ENCODE measurements at places on chromosomes 7 and 10.

DNA sequence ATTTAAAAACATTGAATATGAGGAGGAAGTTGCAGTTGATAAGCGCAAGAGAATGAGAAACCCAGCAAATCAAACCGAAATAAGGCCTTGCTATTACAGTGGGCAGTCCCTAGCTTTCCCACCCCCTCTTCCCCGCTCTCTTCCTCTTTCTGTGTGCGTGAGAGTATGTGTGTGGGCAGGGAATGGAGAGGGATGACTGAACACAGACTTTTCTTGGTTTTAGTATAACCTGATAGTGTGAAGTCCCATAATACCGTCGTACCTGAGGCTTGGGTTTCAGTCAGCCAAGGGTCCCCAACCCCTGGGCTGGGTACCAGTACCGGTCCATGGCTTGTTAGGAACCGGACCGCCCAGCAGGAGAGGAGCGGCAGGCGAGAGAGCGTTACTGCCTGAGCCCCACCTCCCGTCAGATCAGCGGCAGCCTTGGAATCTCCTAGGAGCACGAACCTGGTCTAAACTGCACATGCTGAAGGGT lies 255.3 kb downstream of the CELF2 start:
- no peak for DNase-seq

- DNase-seq = no peak
Measured at GRCh38 chr10:33215635-33216034, 118.8 kb downstream of the NRP1 start.

DNA sequence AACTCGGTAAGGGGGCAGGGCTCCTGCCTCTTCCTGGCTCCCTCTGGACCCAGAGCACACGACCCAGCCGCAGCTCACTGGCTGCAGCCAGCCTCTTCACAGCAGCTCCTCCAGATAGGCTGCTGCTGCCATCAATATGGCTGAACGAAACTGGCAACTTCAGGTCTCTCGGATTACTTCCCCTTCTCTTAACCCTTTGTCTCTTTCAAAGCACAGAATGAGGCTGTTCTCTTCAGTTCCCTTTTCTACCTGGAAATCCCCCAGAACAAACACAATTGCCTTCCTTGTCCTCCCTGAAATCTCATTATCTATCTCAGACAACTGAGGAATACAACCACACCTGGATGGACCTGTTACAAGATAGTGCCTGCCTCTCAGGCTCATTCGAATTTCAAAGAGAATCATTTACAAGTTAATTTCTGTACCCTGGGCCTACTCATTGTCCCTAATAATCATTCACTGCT lies 193.4 kb upstream of the MBL2 start:
- DNase-seq = peak; percentile 62

DNA sequence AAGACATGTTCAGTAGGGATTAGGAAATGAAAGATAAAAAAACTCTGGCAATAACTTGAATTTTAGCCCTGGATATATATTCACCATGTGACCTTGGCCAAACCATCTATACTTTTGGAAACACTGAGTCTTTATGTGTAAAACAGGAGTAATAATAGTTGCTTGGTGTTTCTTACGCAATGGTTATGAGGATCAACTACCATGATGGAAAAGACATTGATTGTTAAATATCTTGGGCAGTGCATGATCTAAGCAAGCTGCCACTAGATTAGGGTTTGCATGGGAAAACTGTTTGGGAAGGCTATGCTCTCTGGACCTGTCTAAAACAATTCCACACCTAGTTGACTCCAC lies 6.5 kb downstream of the OR6B1 start:
- no peak for DNase-seq

DNA sequence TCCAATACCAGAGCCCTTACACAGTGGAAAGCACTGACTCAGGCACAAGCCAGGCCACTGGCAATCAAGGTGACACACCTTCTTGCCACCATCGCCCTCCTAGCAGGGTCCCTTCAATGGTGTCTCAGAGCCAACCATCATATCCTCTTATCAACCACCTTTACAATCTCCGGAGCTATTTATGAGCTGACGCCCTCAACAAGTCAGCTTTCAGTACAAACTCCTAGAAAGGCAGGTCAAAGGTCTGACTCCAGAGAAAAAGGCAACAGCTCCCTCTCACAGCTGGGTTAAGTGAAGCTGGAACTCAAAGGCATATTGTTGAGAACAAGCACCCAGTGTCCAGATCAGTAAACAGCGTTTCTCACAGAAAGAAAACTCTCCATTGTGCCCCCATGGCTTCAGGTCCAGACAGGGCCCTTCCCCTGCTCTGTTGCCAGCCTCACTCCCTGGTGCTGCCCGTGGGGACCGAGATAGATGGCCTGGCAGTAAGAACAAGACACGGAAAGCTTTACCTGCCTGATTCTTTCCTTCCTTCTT lies 2.4 kb downstream of the ZNF3 start:
- DNase-seq = no peak

GRCh38 chr10:44581996-44582395 lies 197.1 kb upstream of the CXCL12 start:
- DNase-seq = no peak

DNA sequence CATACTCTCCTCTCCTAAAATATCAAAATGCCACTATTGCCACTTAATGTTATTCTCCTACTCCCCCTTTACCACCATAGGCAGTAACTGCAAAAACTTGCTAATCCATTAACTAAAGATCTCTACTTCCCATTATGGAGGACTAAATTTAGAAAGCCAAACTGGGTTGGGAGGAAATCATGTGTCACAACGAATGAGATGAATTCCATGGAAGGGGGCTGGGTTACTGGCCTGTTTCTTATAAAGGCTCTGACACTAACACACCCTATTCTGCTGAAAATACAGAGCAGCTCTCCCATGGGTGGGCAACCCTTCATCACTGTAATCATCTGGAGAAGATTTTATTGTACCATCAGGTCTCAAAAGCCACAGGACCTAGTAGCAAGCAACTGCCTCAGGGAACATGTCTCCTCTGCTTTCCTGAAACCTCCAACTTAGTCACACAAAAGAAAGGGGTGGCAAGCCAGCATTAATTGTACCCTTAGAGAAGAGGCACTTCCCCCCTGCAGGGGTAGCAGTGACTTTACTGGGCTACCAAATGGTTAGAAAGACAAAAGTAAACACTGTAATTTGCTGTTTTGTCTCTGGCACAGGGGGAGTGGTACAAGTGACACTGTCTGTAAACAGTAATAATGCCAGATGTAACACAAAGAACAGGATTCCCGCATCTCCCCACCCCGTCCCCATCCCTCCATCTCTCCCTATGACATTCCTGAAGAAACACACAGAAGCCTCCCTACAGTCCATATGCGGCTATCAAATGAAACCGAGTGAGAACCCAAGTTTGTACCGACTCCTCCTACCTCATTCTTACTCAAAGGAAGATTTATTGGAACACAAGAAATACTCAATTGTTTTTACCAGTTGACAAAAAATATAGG lies 81.6 kb downstream of the ARMH3 start:
- DNase-seq = no peak

DNA sequence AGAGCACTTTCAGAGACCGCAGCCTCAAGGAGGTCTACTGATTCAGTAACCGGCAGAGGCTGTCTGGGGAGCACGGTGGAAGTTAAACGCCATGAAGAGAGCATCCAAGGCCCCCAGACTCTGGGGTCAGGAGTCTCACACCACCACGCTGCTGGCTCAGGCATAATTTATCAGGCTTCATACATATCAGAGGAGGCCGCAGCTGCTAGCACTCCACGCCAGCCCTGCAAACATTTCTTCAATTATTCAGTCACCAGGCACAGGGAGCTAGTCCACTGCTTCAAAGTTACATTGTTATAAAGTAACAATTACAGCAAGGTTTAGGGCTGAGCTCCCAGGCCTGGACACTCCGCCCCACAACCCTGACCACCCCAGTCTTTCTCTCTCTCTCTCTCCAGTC lies 97.8 kb downstream of the PAXIP1 start:
- DNase-seq = no peak

GRCh38 chr10:8084799-8085198 lies 30.3 kb downstream of the GATA3 start:
- no peak for DNase-seq

GRCh38 chr7:33038639-33039038 lies 23.9 kb downstream of the NT5C3A start:
- no peak for DNase-seq

GRCh38 chr7:120857588-120858573 lies at the start of gene TSPAN12:
TSS of gene TSPAN12 (minus strand) at chr7:120858144. CDS start at chr7:120856763, 1,381 bp downstream.
- DNase-seq = peak; percentile 68

Measured in B cell (primary cell).